ENCODE measurements at places on chromosomes 6 and 20.

DNA sequence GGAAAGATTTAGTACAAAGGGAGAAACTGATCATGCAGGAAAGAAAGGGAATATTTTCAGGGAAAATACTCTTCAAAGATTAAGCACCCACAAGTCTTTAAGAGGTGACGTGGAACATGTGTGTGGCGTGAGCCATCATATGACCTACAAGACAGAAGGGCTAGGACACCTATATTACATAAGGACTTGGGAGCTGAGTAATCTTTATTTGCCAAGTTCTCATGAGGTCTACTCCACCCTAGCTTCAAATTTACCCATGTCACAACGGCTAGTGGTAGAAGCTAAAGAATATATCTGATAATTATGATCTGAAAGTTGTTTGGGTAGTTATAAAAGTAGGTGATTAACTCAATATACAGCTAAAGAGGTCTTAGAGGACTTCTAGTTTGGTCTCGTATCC lies 167.8 kb downstream of the GJA10 start:
- no peak for DNase-seq

GRCh38 chr6:113774127-113774825 lies 82.9 kb upstream of the MARCKS start:
- DNase-seq: peak; percentile 87

DNA sequence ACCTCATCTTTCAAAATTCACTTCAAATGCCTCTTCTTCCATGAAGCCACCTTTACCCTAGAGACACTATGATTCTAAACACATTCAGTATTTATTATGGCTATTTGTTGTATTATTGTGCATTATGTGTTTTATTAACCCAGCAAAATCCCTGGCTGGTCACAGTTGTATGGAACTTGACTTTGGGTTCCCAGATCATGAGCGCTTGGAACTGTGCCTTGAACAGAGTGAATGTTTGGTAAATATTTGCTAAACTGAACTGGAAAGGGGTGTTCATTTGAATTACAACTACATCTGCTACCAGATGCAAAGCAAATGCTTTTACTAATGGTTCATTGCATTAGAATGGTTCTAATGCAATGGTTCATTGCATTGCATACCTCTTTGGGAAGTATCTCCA lies 259.8 kb downstream of the PKHD1 start:
- no peak for DNase-seq

DNA sequence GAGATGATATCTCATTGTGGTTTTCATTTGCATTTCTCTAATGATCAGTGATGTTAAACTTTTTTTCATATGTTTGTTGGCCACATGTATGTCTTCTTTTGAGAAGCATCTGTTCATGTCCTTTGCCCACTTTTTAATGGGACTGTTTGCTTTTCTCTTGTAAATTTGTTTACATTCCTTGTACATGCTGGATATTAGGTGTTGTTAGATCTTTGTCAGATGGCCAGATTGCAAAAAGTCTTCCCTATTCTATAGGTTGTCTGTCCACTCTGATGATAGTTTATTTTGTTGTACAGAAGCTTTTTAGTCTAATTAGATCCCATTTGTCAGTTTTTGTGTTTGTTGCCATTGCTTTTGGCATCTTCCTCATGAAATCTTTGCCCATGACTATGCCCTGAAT lies 172.4 kb downstream of the TBC1D32 start:
- no peak for DNase-seq

- DNase-seq: no peak
These were observed 4.6 kb downstream of the DACT2 start for GRCh38 chr6:168314948-168315347.

- no peak for DNase-seq
These were observed 141.6 kb upstream of the SLC24A3 start for GRCh38 chr20:19070681-19071445.

DNA sequence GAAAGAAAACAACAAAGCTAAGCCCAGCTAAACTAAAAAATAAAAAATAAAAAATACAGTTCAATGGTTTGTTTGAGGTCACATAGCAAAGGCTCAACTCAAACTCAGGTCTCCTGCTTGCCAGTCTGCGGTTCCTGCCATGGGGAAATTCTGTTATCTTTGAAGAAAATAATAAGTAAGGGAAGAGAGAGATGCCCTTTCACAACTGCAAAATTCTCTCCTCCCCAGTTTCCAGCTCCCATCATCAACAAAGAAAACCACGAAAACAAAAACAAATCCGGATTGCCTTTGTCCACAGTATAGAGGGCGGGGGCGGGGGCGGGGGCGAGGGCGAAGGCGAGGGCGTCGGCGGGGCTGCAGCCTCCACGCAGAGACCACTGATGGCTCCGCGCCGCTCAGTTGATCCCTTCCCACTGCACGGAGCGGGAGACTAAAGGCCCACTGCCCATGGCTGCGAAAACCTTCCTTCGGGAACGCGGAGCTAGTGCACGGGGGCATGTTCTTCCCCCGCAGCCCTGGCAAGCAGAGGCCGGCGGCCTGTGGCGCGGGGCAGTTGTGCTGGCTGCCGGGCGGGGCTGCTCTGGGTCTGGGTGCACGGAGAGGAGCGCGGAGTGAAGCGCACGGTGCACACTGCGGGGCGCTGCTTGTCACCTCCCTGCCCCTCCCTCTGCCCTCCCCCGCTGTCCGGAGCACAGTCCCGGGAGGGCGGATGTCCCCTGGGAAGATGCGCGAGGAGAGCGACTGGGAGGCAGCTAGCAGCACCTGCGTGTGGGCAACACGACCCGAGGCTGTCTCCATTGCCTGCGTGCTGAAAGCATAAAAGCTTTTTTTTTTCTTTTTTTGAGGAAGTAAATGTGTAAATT lies 54.1 kb upstream of the TPD52L1 start:
- no peak for DNase-seq

GRCh38 chr20:62025394-62025793 lies 40.3 kb downstream of the TAF4 start:
- no peak for DNase-seq

GRCh38 chr6:33949877-33950435 lies 146.2 kb upstream of the MLN start:
- no peak for DNase-seq

GRCh38 chr6:121809211-121809610 lies 373.8 kb downstream of the GJA1 start:
- DNase-seq: no peak

DNA sequence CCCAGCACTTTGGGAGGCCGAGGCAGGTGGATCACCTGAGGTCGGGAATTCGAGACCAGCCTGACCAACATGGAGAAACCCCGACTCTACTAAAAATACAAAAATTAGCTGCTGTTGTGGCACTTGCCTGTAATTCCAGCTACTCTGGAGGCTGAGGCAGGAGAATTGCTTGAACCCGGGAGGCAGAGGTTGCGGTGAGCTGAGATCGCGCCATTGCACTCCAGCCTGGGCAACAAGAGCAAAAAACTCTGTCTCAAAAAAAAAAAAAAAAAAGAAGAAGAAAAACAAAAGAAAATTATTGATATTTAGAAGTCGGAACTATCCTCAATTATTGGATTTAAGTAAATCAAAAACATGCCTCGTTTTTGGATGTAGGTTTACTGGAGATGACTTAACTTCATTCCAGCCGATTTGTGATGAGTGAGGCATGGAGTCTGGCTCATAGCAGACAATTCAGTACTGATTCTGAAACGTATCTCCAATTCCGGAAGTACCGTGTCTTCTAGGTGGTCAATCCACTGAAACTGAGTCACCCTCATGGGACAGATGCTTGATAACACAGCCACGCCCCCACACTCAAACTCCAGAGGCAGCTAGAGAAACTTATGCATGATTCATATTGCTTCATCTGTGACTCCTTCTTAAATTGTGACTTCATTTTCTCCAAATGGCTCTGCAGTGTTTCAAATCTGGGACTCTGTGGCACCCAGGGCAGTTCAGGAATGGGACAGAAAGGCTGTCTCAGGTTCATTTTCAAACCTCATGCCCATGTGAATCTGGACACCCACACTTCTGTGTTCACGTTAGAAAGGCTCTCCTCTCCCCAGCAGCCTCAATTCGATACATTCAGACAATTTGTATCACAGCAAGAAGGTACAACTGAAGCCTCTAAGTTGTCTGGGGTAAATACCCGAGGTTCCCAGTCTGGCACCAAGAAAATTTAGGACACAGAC lies 110.4 kb upstream of the ARMC2 start:
- DNase-seq: peak; percentile 90

DNA sequence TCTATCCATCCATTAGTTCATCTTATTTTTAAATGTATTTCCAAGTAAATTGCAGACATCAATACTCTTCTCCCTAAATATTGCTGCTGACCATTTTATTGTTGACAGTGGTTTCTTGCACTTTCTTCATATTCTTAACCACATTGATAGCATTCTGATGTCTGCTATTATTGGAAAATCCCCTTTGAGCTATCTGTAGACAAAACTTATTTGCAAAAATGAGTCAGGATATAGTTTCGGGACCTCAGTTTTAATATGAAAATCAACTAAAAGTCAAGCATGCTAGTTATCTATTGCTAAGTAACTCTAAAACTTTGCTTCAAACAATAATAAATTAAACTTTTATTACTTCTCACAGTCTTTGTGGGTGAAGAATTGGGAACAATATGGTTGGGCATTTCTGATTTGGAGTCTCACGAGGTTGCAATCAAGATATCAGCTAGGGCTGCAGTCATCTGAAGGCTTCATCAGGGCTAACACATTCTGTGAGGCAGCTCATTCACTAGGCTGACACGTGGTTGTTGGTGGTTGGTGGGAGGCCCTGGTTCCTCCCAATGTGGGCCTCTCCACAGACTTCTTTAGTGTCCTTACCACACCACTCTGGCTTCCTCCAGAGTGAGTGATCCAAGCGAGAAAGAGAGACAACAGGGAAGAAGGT lies 32.7 kb downstream of the CD109 start:
- no peak for DNase-seq

DNA sequence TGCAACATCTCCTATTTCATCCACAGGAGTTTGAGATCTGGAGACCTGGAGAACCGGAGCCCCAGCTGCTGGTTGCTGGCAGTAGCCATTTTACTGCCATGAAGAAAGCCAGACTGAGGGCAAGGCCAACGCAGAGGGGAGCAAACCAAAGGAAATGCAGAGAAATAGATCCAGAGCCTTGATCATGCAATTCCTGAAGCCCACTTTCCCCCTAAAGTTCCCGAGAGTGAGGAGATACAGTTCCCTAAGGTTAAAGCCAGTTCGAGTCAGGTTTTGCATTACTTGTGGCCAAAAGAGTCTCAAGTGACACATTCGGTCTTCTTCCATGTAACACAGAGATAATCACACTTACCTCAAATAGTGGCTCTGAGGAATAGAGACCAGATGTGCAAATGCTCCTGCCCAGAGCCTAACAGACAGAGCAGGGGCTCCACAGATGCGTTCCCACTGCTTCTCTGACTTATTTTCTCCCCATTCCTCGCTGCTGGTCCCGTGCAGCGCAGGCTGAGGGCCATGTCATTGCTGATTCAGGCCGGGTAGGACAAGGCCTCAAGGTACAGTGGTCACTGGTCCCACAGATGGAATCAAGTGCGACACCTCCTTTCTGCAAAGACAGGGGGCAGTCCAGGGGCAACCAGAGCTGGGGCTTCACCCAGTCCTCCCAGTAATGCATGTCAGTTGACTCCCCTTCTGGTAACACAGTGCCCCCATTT lies 35.1 kb upstream of the NFATC2 start:
- no peak for DNase-seq

DNA sequence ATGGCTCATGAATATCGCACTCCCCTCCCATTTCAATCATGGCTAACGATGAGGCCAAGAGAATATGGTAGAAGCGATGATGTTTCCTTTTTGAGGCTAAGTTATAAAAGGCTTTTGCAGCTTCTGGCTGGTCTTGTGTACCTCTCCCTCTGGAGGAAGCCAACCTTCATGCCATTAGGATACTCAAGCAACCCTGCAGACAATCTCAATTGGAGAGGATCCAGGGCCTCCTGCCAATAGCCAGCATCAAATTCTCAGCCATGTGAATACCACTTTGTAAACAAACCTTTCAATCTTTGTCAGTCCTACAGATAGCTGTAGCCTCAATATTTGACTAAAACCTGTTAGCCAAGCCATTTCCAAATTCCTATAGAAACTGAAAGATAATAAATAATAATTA lies 738.4 kb downstream of the KIF16B start:
- no peak for DNase-seq

DNA sequence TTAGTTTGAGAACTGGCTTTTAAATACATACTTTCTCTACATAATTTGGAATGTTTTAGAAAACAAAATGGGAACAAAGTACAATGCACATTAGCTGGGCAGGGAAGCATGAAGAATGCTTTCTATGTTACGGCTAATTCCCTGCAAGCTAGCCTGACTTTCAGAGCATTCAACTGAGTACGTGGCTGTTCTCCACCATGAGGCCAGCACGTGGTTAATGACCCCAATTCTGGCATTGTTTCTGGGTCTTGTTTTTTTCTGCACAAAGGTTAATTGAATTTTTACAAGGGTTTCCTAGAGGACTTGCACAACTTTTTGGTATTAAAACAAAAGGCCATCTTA lies 208.6 kb upstream of the AGPAT4 start:
- no peak for DNase-seq

- DNase-seq: no peak
These were observed 41.3 kb downstream of the FKBP5 start for GRCh38 chr6:35647400-35647799.

DNA sequence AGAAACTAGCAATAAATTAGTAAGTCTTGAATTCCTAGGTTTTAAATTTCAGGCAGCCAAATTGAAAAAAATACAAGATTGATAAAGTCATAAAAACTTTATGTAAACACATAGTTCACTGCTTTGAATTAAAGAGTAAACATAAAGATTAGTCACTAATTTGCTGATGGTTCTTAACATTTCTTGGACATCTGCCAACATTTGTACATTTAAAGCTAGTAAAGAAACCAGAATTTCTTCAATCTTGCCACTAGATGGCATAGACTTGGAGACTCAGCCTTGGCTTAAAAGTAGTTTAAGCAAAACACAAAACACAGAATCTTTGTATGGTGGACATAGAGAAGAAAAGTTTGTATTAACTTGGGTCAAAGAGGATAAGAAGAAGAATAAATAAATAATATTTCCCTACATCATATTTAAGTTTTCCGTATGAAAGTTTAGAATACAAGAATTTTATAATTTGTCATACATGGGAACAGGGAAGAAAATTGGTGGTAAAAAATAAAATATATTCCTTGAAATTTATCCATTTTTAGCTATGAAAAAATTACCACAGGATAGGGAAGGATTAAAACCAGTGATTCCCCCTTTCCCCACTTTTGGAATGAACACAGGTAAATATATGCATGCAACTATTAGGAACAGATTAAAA lies 41.7 kb upstream of the FAM135A start:
- peak; percentile 33 for DNase-seq

GRCh38 chr6:54613596-54613995 lies 233.0 kb upstream of the FAM83B start:
- no peak for DNase-seq
